Ascending aorta (tissue), 2 donors: ENCODE measurements at places on chromosomes 3 and 15.

DNA sequence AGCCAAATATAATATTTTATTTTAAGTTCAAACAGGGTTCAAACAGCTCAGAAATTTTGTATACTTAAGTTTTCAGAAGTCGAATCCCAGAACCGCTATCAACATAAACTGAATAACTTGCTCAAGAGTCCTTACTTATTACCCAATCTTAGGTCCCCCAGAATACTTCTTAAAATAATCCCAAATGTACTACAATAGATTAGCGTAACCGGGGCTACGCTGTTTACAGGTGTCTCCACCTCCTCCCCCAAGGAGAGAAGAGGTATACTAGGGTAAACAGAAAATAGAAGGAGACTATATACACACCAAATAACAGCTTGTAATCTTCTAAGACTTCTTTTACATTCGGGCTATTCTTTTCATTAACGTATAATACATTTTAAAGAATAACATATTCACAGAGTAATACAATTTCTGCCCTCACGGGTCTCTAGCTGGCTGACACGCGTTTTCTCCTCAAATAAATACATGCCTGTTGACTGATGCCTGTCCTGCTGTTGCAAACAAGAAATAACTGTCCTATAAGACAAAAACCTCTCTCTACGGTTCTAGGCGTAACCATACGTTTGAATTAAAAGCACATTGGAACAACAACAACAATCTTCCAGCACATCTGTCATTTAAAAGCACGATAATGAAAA is 1.3 kb downstream of the DENND4A start:
- no peak for DNase-seq

GRCh38 chr15:66489179-66489791 is 8.3 kb downstream of the SNAPC5 start:
- no peak for DNase-seq

DNA sequence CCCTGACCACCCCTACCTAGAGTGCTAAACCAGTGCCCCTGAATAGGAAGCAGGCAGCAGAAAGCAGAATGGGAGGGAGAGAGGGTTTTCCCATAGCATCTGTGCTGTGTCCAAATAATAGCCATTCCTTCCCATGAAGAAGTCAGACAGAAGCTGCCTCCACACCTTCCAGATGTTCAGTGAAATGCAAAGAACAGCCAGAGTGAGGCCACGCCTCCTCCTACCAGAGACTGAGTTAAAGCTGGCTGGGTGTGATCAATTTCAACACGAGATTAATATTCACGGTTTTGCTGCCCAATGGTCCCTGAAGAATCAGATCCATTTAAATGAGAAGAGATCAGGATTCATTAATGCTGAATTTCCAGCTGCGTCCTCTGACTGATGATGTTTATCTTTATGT is 111.8 kb downstream of the SRGAP3 start:
- DNase-seq = no peak

GRCh38 chr15:75673426-75674235 is 25.9 kb downstream of the SNX33 start:
- DNase-seq = peak; percentile 67

GRCh38 chr15:66193066-66193465 is 60.5 kb downstream of the MEGF11 start:
- DNase-seq = no peak

GRCh38 chr3:171901615-171902312 is 58.6 kb downstream of the TMEM212 start:
- DNase-seq = no peak

DNA sequence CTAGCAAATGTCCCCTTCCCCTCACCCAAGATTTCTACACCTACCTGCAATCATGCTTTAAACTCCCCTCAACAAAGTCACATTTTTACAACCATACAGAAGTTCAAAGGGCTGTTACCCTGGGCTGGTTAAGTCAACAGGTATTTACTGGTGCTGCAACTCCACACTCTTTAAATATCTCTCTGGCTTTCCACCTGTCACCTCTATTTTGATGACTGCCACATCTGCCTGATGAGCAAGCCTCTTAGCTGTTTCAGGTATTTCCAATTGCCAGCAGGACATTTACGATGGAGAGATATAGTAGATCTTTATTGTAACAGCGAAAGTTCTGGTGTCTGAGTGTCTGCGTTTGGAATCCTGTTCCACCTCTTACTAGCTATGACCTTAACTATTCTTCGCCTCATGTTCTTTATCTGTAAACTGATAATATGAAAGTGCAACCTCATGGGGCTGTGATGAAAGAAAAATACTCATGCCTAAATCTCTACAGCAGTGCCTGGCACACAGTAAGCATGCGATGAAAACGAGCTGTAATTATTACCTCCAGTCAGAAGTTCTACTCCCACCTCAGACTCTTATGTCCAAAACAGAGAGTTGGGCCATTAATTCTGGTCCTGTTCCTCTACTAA is 44.2 kb upstream of the TPM1 start:
- DNase-seq = no peak

DNA sequence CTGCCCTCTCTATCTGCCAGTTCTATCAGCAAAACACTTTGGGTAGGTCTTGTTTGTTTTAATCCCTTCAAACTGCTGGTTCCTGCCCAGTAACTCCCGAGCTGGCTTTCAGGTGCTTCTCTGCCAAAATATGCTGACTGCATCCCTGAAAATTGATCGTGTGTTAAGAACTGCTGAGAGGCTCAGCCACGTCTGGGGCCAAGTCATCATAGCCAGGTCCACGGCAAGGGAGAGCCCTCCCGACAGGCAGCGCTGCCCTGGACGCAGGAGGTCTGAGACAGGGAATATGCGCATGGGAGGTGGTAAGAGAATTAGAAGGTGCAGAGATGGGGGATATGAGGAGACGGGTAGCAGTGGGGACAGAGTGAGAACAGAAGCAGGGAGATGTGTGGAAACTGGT is 179.7 kb upstream of the TOPAZ1 start:
- DNase-seq = no peak

- DNase-seq = no peak
Observed at GRCh38 chr3:123757281-123757940, 126.7 kb downstream of the MYLK start.

GRCh38 chr3:137692803-137693431 is 71.2 kb upstream of the SOX14 start:
- no peak for DNase-seq

DNA sequence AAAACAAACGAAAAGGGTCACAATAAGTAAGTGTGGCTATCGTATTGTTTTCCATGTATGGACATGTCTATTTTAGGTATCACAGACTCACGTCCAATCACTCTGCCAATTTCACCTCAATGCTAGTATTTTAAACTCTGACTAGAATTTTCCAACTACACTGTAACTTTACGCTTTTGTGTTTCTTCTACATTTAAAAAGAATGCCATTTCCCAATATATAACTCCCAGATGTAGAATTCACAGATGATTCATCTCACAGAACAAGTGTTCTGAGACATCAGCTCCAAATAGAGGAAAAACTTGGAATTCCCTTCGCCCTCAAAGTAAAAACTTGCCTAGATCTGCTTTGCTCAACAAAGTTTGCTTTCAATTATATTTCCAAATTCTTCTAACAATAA is 14.2 kb downstream of the LRIG1 start:
- no peak for DNase-seq

DNA sequence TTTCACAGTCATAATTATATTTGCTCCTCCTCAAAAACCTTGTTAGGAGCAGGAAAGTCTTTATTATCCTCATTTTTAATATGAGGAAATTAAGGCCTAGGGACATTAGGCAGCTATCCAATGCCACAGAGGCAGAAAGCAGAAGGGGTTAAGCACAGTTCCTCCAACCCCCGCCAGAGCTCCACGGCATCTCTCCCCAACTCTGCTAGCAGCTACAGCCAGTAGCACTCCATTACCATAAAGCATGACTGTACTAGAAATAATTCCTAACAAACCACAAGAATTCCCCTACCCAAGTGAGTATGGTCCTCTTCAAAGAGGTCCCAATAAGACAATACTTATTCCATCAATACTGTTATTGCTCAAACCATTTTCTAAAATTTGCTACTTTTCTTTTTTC is 9.8 kb downstream of the HEG1 start:
- peak; percentile 28 for DNase-seq

GRCh38 chr3:155675094-155675493 is 69.8 kb downstream of the PLCH1 start:
- DNase-seq = no peak

DNA sequence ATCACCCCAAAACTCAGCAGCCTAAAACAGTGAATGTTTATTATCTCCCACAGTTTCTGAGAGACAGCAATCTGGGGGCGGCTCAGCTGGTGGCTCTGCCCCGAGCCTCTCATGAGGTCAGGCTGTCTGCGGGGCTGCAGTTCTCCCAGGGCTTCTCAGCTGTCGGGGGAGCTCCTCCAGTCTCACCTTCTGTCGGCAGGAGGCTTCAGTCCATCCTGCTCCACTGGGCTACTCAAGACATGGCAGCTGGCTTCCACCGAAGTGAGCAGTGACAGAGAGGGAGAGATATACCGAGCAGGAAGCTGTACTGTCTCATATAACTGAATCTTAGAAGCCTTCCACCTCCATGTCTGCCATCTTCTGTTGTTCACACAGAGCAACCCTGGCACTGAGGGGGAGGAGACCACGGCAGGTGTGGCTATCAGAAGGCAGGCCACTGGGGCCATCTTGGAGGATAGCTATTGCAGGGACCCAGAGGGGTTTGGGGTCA is 72.8 kb upstream of the ITGA11 start:
- no peak for DNase-seq

- DNase-seq = no peak
Observed at GRCh38 chr3:161573136-161573535, 76.5 kb downstream of the OTOL1 start.

GRCh38 chr3:61524933-61525332 is 36.4 kb upstream of the PTPRG start:
- no peak for DNase-seq

DNA sequence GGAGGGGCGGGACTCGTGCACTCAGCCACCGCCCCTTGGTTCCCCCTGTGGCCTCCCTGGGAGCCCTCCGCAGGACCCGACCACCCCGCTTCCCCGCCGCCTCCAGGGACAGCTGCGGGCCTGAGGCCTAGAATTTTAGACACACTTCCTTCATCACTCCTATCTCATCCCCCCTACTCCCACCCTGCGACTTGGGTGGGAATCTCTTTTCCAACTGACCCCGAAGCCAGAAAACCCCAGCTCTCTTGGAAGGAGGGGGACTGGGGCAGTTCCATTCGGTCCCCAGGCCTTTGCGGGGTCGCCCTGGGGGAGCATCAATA is 289 bp upstream of the TFDP2 start:
- DNase-seq = no peak

DNA sequence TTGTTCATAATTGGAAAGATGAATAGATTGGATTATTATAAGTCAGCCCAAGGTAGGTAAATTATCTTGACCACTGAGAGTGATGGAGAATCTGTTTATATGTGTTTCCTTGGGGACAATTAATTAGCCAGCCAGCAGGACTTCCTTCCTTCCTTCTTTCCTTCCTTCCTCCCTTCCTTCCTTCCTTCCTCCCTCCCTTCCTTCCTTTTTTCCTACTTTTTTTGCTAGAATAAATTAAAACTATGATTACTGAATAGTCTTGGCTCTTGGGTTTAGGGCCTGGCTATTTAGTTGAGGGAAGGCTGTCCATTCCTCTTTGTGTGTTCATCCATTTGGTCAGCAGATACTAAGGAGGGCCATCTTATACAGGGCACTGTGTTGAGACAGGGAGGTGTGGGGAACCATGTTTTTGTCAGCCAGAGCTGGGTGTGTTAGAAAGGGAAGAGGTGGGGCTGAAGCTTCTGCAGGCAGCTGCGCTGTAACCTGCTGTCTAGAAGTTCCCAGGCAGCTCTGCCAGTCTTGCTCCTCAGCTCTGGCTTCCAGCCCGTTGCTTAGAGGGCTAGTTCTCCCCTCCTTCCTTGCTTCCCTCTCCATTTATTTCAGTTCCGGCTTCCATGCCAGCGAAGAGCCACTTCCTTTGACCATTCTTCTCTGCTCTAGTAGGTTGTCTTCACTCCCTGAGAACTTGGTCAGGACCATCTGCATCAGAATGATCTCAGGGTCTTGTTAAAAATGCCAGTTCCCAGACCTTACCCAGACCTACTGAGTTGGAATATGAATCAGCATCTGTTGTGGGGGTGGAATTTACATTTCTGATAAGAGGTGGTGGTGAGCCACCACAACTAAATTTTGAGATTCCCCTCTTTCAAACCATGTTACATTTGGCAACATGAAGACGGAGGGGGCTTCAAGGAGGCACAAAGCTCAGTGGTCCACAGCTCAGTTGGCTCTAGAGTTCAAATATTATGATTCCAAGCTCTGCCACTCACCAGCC is 113.9 kb downstream of the DGKG start:
- no peak for DNase-seq

GRCh38 chr3:53160061-53160659 is 849 bp upstream of the PRKCD start:
- no peak for DNase-seq

GRCh38 chr15:95131131-95131556 is 899.8 kb downstream of the MCTP2 start:
- no peak for DNase-seq

DNA sequence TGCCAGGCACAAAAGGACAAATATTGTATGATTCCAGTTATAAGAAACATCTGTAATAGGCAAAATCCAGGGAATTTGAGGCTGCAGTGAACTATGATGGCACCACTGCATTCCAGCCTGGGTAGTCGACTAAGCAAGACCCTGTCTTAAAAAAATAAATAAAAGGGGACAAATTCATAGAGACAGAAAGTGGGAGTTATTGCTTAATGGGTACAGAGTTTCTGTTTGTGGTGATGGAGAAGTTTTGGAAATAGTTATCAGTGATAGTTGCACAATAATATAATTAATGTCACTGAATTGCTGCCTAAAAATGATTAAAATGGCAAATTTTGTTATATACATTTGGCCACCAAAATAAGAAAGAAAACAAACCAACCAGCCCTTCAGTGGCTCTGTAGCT is 27.6 kb upstream of the CNBP start:
- DNase-seq = no peak

- DNase-seq = no peak
Observed at GRCh38 chr3:47176582-47176981, 12.7 kb upstream of the SETD2 start.

DNA sequence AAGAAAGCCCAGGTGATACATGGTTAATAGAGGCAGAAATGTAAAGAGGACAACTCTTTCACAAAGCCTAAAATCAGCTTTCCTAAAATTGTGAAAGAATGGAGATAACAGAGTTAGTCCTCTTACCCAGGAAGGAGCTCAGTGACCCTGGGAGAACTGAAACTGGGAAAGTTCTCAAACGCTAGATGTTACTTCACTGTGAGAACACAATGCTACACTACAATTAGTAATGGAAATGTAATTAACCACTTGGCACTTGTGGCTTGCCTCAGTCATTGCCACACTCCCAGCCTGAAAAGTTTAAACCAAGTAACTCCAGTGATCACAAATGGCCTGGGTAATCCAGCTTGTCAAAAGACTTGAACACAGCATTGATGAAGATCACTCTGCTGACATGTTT is 102.7 kb upstream of the FGF7 start:
- DNase-seq = no peak

GRCh38 chr3:110393941-110394340 is 677.7 kb upstream of the NECTIN3 start:
- DNase-seq = no peak

DNA sequence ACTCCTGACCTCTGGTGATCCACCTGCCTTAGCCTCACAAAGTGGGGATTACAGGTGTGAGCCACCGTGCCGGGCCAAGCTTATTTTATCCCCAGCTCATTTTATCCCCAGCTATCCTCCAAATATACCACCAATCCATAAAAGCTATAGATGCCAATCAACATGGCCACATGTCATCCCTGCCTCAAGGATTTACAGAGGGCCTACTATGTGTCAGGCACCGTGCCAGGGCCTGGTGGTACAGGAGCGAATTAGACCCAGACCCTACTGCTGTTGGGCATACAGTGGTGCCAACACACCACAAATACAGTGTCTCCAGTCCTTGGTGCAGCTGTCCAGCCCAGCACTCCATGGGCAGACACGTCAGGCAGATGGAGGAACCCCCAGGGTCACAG is 73.4 kb downstream of the SCN5A start:
- DNase-seq = peak; percentile 41
